Activated CD4-positive, alpha-beta T cell treated with anti-CD3 and anti-CD28 coated beads, Interleukin-2, amount 50 U/mL, for 4 hours (primary cell): ENCODE measurements at places on chromosomes 12 and 14.

DNA sequence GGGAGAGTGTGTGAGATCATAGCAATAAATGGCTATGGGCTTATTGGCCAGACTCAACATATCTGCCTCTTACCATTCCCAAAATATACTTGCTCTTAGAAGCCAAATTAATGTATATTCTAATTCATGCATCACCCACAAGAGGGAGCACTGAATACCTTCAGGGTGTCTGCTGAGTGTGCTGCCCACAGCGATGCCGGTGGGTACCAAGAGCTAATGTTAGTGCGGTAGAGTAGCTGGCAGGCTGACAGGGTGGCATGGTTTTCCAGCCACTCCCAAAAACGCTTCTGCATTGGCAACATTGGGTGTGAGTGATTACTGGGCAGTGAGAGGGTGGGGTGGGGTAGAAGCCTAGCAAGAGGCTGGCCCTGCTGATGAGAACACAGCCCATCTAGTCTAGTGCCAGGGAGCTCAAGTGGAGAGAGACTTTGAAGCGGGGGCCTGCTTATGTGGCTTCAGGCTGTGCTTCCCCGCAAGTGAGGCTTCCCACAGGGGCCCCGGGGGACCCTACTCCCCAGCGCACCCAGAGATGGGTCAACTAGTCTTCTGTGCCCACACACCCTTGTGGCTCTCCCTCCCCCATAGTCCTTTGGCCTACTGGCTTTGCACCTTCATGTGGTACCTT lies 9.2 kb upstream of the PLEKHD1 start:
- no peak for DNase-seq

- DNase-seq = no peak
These were observed 105.4 kb upstream of the MED13L start for GRCh38 chr12:116382686-116383530.

- no peak for DNase-seq
These were observed 14.9 kb downstream of the RAB35 start for GRCh38 chr12:120101617-120102016.

DNA sequence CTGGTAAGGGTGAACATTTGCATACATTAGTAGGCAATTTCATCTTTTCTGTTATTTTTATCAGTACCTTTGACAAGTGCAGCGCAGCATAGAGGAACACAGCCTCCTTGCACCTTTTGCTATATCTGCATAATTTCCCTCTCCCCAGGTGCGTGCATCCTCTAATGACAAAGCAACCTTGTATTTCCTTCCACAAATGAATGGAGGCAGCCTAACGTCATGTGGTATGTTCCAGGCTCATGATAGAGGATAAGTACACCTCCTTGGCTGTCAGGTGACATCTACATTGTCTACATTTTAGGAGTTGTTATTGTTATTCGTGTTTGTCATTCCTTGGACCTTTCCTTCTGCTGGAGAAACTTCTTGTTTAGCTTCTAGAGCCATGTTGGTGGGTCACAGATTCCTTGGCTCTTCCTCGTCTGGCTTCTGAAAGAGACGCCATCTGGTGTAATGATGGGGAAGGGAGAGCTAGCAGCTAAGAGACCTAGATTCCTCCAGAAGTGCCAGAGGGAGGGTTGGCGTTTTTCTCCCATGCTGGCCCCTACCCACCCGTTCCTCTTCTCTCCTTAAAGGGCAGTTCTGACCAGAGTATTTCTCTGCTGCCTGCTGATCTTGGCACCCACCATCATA lies 37.0 kb downstream of the EVL start:
- DNase-seq = no peak

DNA sequence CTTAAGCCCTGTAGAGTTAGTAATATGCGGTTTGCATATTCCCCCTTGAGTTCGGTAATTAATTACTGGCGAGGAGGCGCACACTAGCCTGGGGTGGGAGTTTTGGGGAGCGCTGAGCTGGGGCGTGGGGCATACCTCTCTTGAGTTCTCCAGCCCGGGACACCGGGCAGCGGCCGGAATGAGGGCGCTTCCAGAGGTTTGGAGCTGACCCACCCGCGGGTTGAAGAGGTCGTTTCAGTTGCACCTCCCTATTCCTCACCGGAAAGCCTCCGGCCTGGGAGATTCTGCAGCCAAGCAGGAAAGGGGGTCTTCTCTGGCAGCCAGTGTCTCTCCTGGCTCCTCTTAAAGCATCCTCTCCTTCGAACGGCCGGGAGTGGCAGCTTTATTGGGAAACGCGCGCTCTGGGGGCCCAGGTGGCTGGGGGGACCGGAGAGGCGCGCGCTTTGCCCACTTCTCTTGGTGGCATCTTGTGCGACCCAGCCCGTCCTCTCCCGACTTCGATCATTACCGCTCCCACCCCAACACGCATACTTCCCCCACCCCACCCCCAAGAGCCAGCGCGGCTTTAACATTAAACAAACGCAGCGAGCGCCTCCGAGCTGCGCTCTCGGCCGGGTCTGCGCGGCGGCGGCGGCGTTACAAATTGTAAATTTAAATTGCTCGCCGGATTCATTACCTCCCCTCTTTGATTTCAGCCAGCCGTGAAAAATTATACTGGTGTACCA lies 3.9 kb upstream of the LHX5 start:
- DNase-seq = no peak

DNA sequence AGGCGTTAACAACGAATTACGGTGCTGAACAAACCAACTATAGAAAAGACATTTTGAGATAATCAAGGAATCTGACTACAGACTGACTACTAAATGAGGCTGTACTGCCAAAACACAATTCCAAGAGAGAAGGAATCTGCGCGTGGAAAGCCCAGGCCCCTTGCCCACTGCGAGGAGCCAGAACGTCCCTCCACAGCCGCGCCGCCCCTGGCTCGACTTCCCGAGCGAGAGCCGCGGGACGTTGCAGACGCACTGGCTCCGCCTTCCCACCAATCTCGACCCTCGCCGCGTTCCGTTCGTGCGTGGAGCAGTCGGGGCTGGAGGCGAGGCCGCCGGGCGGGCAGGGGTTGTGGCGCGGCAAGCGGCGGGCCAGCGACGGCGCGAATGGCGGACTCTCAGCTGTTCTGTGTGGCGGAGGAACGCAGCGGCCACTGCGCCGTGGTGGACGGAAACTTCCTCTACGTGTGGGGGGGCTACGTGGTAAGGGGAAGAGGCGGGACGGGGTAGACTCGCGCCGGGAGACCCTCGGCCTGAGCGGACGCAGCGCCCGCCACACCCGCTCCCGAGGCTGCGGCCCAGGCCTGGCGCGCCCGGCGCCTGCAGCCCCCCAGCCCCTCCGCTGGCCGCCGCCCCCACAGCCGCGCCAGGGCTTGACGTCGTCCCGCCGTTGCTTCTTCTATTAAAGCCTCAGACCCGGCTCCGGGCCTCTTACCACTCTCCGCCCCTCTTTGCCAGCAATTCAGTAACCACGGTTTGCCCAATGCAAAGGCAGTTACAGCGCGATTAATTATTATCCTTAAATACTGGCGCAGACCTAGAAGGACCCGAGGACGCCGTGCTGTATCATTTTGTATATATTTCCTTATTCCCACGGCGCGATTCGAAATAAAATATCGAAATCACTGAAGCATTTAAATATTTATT lies at the start of gene KLHDC1:
TSS of gene KLHDC1 (plus strand) at position 310 of the 924 bp plus-strand sequence. CDS start at position 385, 75 bp downstream.
- peak; percentile 72 for DNase-seq

DNA sequence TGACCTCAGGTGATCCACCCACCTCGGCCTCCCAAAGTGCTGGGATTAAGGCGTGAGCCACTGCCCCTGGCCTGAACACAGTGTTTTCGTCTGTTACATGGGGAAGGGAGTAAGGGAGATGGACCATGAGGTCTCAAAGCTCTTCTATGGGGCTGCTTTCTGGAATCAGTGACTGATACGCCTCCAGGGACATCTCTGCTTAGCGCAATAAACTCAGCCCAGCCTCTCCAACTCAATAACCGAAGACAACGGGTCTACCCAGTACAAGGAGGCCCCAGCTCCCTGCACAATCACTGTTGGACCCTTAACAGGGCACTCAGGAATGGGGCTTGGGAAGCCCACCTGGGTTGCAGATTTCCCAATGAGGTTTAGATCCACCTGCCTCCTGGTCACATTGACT lies 42.6 kb upstream of the CHGA start:
- DNase-seq = no peak

- no peak for DNase-seq
These were observed 1655.3 kb upstream of the FLRT2 start for GRCh38 chr14:83874662-83875061.

- no peak for DNase-seq
These were observed 188.8 kb downstream of the STXBP6 start for GRCh38 chr14:24861083-24861630.

DNA sequence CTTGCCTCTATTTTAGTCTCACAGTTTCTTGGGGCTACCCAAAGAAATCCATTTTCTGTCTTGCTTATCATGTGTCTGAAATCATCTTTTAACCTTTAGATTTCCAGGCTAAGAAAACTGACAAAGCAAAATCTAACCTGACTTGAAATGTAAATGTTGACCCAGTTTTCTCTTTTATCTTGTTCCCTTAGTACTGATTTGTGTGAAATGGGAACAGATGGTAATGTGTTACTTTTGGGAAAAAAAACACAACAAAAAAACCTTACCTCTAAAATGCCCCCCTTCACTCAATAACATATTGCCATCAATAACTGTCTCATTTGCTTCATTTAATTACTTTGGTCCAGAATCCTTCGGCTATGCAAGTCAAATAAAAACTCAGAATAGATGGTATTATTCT lies 383.2 kb upstream of the DCN start:
- DNase-seq = no peak

DNA sequence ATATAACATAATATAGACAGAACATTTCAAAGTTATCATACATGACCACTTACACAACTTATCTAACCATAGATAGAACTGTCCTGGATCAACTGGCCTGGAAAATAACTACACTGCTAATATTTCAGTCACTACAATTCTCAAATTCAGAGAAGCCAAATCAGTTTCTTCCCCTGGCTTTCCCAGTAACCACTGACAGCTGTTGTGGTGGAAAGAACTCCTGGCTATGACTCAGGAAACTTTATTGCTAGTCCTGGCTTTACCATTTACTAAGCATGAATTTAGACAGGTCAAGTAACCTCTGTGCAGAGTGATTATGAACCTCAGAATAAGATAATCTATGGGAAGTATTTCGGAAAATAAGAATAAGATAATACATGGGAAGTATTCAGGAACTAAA lies 244.9 kb upstream of the DIO2 start:
- no peak for DNase-seq

DNA sequence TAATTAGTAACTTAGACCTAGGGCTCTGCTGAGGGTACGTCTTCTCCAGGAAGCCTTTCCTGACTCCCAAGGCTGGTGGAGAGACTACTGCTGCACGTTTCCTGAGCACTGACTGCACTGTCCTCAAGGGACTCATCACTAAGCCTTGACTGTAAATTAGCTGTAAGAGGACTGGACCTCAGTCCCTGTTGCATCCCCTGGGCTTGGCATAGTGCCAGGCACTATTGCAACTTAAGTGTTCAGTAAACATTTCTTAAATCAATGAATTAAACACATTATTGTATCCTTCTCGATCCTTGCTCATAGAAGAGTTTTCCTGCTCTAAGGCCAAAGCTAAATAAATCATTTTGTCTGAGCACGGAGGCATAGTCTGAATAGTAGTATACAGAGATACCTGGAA lies 31.9 kb upstream of the IFNG-AS1 start:
- no peak for DNase-seq

DNA sequence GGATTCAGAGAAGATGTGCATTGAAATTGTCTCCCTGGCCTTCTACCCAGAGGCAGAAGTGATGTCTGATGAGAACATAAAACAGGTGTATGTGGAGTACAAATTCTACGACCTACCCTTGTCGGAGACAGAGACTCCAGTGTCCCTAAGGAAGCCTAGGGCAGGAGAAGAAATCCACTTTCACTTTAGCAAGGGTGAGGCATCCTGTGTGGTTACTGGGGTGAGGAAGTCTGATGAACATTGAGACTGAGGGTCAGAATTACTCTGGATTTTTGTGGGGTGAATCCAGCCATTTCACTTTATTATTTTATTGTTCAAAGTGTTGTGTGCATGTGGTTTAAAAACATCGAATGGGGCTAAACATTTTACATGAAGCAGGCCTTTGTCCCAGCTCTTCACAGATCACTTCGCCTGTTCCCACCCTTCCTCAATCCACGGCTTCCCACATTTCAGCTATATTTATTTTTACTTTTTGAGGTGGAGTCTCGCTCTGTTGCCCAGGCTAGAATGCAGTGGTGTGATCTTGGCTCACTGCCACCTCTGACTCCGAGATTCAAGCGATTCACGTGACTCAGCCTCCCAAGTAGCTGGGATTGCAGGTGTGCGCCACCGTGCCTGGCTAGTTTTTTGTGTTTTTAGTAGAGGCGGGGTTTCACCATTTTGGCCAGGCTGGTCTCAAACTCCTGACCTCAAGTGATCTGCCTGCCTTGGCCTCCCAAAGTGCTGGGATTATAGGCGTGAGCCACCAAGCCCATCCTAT lies 40.6 kb downstream of the SUPT16H start:
- no peak for DNase-seq

- no peak for DNase-seq
These were observed 86.1 kb downstream of the MYF5 start for GRCh38 chr12:80802652-80803400.

GRCh38 chr14:89190765-89191513 lies 226.1 kb downstream of the FOXN3 start:
- no peak for DNase-seq

- DNase-seq = no peak
These were observed 10.0 kb upstream of the KLC1 start for GRCh38 chr14:103619057-103619456.

DNA sequence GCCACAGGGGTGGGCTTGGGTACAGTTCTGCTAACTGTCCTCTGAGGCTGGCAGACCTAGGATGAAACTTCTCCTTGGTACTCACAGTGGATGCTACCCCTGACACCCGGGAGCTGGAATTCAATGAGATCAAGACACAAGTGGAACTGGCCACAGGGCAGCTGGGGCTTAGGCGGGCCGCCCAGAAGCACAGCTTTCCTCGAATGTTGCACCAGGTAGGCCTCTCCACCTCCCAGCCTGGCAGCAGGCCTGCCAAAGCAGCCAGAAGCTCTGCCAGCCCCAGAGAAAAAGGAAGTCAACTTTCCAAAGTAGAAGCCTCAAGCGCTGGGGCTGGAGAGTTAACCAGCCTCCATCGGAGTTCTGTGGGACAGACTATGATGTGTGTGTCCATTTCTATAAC lies 2.4 kb upstream of the NRL start:
- no peak for DNase-seq

- DNase-seq = no peak
These were observed 648 bp downstream of the SNX6 start for GRCh38 chr14:34629344-34629656.

DNA sequence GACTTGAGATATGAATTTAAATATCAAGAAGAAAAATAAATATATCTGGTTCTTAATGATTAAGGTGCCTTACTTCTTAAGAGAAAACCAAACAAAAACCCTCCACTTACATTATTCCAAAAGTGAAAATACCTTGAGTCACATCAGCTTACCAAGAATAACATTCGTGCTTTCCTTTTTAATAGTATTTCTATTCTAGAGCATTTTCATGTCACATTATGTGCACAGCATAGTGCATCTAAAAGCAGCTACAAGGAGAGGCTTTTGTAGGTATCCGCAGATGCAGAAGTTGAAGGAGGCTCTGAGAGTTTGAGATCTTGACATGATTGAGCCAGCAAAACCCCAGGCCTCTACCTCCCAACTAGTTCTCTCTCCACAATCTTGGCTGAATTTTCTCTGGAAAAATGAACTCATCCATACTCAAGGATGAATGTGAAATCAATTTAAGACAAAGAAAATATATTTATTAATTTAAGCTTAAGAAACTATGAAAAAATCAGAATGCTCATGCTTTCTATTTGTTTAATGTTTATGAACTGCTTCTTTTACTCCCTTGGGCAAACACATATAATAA lies 275.0 kb downstream of the AKAP6 start:
- DNase-seq = no peak
